ENCODE measurements at places on chromosomes 6 and 20.
A peak's percentile ranks its signal among the peaks of the same experiment; 100 is the strongest.

- no peak for DNase-seq
Measured at GRCh38 chr6:168128006-168128630, 49.1 kb upstream of the FRMD1 start.

GRCh38 chr6:125255201-125255600 lies 46.6 kb downstream of the HDDC2 start:
- DNase-seq: peak; percentile 57

- no peak for DNase-seq
Measured at GRCh38 chr20:57243480-57244220, 22.8 kb downstream of the BMP7 start.

- DNase-seq: no peak
Measured at GRCh38 chr20:43987018-43987417, 72.4 kb downstream of the TOX2 start.

- DNase-seq: no peak
Measured at GRCh38 chr6:150624191-150624590, 24.5 kb downstream of the PLEKHG1 start.

DNA sequence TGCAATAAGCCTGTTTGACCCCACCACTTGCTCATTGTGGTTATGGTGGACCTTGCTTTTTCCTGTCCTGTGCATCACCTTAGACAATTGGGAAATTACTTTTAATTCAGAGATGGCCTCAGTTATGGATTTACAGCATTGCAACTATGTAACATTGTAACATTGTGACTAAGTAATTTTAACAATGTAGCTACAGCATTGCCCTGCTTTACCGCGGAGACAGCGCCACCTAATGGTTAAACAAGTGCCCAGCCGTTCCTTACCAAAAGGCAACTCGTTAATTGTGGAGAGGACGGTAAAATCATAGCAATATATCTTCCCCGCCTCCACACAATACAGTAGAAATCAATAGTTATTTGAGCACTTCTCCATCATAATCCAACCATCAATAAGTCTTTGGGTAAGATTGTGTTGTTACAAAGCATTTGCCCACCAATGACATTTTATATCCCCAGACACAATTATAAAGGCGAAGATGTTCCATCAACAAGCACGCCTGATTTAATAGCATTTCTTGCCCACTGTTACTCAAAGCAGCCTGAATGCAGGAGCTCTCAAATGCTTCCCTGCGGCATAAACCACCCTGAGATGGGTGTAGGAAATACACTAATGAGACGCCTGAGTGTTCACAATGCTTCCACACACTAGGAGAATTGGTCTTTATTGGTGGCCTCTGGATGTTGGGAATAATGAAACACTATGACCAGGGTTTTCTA lies 93.7 kb downstream of the PROKR2 start:
- peak; percentile 63 for DNase-seq

- no peak for DNase-seq
Measured at GRCh38 chr6:9468277-9468676, 946.6 kb downstream of the TFAP2A start.

- no peak for DNase-seq
Measured at GRCh38 chr6:38180586-38180985, 361.1 kb downstream of the ZFAND3 start.

DNA sequence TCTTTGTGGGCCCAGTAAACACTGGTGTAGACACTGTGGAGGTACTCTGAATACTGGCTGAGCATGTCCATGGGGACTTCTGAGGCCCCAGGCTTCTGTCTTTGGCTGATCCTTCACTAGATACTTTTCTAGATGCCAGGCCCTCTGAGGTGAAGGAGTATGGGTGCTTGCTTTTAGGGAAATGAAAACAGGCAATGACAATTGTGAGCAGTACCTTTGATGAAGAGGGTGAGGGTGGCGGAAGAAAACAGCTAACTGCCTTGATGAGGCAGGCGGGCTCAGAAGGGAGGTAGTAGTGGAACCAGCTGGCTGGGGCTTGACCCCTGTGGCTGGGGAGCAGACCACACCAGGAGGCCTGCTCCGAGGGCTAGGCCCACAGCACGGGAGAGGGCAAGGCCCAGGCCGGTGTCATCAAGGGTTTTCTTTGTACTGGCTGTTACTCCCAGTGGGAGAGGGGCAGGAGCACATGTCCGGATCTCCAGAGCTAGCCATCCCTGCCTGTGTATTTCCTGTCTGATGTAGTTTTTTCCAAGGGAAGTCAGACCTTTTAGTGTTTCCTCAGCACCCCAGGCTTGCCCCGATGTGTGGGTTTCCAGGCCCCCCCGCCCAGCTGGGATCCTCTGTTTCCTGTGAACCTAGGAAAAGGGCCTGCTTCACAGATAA lies 3.9 kb downstream of the PLCG1 start:
- DNase-seq: peak; percentile 15

DNA sequence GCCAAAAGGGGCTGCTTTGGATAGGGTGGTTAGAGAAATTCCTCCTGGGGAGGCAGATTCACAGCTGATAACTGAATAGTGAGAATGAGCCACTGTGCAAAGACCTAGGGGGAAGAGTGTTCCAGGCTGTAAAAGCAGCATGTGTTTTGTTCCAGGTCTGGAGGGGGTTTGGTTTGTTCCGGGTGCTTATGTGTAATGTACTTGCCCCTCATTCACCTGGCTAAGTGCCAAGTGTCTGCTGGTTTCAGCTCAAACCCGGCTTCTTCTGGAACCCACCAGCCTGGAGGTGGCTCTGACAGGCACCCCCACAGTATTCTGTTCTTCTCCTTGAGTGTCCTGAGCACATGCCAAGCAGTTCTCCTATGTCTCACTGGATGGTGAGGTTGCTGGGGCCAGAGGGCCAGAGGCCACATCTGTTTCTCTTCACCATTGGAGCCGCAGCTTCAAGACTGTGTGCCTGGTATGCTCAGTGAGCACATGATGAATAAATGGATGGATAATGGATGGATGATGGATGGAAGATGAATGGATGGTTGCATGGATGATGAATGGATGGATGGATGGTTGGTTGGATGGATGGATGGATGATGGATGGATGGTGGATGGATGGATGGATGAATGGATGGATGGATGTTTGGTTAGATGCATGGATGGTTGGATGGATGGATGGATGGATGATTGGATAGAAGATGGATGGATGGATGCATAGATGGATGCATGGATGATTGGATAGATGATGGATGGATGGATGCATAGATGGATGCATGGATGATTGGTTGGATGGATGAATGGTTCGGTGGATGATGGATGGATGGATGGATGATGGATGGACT lies 227.6 kb downstream of the BMP7 start:
- DNase-seq: no peak

- no peak for DNase-seq
Measured at GRCh38 chr20:16694161-16694560, 35.7 kb upstream of the SNRPB2 start.

DNA sequence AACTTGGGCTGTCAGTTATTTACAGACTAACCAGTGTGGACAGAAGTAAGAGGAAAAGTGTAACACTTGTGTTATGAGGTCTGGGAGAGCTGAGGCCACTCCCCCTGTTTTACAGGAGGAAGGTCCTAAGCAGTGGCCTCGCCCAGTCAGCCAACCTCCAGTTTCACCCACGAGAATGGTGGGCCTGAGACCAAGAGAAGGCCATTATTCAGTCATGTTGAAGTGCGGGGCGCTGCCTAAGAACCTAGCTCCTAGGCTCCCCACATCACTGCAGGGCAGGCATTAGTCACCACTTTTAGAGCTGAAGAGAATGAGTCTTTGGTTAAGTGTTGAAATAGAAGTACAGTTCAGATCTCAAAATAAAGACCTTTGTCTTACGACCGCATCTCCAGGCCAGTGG lies 27.9 kb downstream of the CDYL start:
- DNase-seq: peak; percentile 37

DNA sequence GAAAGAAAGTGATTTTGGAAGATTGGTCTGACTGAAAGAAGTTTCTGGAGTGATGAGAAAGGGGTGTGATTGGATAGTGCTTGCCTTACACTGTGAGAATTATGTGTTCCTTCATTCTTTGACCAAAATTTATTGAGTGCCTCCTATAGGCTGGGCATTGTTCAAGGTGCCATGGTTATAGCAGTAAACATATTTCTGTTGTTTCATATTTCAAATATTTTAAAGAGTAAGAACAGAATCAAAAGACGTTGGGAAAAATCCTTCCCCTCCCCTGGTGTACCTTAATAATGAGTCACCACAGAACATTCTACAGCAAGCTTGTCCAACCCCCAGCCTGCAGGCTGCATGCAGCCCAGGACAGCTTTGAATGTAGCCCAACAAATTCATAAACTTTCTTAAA lies 78.6 kb downstream of the GCLC start:
- DNase-seq: no peak

- DNase-seq: peak; percentile 88
Measured at GRCh38 chr6:44439270-44440045, 52.0 kb downstream of the CDC5L start.

DNA sequence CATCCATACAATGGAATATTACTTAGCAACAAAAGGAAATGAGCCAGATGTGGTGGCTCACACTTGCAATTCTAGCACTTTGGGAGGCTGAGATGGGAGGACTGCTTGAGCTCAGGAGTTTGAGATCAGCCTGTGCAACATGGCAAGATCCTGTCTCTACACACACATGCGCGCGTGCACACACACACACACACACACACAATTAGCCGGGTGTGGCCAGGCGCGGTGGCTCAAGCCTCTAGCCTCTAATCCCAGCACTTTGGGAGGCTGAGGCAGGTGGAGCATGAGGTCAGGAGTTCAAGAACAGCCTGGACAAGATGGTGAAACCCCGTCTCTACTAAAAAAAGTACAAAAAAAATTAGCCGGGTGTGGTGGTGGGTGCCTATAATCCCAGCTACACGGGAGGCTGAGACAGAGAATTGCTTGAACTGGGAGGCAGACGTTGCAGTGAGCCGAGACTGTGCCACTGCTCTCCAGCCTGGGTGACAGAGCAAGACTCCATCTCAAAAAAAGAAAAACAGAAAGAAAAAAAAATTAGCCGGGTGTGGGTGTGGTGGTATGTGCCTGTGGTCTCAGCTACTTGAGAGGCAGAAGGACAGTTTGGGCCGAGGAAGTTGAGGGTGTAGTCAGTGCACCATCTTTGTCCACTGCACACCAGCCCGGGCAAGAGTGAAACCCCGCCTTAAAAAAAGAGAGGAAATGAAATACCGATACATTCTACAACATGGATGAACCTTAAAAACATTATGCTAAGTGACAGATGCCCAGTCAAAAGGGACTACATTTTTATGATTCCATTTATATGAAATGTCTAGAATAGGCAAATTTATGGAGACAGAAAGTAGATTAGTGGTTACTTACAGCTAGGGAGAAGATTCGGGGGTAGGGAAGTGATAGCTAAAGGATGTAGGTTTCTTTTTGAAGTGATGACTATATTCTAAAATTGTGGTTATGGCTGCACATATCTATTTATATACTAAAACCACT lies 52.5 kb downstream of the RBL1 start:
- peak; percentile 12 for DNase-seq

- DNase-seq: no peak
Measured at GRCh38 chr6:38808039-38808438, 92.9 kb downstream of the DNAH8 start.

GRCh38 chr6:28303570-28303969 lies 22.2 kb downstream of the PGBD1 start:
- DNase-seq: no peak

DNA sequence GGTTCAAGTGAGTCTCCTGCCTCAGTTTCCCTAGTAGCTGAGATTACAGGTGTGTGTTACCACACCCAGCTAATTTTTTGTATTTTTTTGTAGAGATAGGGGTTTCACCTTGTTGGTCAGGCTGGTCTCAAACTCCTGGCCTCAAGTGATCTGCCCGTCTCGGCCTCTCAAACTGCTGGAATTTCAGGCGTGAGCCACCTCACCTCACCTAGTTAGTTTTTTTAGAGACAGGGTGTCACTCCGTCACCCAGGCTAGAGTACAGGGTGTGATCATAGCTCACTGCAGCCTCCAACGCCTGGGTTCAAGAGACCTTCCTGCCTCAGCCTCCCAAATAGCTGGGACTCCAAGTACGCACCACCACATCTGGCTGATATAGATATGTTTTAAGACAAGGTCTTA lies 22.9 kb downstream of the SYTL3 start:
- no peak for DNase-seq

DNA sequence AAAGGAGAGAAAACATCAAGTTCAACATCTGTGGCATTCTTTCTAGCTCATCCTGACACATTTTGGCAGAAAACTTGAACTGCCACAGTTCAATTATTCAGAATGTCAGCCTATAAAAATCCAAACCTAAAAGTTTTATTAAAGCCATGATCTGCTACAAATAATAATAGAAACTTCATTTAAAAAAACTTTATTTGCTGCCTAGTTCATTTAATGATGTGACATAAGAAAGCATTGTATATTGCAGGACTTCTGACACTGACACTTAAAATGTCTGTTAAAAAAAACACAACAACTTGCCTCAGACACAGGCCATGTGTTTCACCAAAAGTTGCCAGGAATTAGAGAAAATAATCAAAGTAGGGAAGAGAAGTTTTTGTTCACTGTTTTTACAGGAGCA lies 88.3 kb upstream of the HTR1E start:
- DNase-seq: no peak

- DNase-seq: no peak
Measured at GRCh38 chr6:7236306-7237209, 76.4 kb downstream of the SSR1 start.

- DNase-seq: no peak
Measured at GRCh38 chr6:36280467-36280866, 10.6 kb downstream of the PNPLA1 start.

GRCh38 chr6:44088827-44089590 lies 38.2 kb downstream of the MRPL14 start:
- no peak for DNase-seq

DNA sequence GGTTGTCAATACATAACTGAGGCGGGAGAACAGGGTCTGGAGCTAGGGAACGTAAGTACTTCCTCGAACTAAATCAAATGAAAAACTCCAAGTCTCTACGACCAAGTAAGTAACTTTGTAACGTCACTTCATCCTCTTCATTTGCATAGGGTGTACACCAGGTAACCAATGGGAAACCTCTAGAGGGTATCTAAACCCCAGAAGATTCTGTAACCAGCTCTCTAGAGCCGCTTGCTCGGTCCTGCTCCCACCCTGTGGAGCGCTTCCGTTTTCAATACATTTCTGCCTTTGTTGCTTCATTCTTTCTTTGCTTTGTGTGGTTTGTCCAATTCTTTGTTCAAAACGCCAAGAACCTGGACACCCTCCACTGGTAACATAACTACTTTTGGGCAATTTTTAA lies 133.5 kb upstream of the TMEM170B start:
- no peak for DNase-seq

DNA sequence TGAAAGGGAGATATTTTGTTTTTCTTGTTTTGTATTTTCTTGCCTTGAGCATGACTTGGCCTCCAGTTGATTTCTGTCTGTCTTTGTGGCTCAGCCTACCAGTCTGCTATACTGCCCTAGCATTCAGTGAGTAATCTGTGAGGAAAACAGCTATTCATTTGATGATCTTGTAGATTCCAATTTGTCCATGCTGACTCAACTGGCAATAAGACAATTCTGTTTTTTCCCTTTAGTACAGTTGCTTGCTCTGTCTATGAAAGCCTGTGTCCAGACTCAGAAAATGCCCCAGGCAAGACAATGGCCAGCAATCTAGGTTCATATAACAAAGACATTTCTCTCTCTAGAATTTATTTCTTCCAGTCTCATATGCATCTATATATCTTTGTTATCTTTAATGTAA lies 10.9 kb upstream of the SOX4 start:
- no peak for DNase-seq

- no peak for DNase-seq
Measured at GRCh38 chr6:109783250-109783986, 92.3 kb downstream of the FIG4 start.

- peak; percentile 38 for DNase-seq
Measured at GRCh38 chr6:169289257-169289618, 35.6 kb upstream of the THBS2 start.

- peak; percentile 68 for DNase-seq
Measured at GRCh38 chr6:157020881-157021343, 243.7 kb downstream of the ARID1B start.

- DNase-seq: no peak
Measured at GRCh38 chr6:107124934-107125348, 9.6 kb upstream of the BEND3 start.
